ENCODE measurements at places on chromosomes 5 and 9. TPM values are rescaled to one million over a fixed set of nuclear protein-coding genes. Genes with fewer than 3 reads are reported as not detected.
A peak's percentile ranks its signal among the peaks of the same experiment; 100 is the strongest.

DNA sequence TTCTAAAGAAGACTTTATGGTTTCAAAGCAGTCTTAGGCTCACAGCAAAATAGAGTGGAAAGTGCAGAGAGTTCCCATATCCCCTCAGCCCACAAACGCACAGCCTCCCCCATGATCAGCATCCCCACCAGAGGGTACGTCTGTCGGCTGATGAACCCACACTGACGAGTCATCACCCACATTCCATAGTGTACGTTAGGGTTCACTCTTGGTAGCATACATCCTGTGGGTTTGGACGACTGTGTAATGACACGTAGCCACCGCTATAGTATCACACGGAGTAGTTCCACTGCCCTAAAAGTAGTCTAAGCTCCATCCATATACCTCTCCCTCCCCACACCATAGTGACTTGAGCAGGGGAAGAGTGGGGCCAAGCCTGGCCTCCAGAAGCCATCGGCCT is 135.7 kb upstream of the PHYKPL start:
- DNase-seq, result no peak

GRCh38 chr9:91784673-91785446 is 165.2 kb downstream of the ROR2 start:
- DNase-seq, result no peak

DNA sequence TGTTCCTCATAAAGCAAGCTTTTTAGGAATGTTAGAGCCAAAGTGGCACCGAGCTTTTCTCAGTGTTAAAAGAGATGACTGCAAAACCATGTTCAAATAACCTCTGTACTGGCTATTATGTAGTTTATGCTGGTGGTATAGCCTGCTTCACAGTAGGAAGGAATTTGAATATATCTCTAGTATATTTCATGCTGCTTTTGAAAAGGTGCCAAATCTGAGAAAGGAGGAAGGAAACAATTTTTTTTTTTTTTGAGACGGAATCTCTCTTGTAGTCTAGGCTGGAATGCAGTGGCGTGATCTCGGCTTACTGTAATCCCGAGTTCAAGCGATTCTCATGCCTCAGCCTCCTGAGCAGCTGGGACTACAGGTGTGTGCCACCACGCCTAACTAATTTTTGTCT is 13.5 kb downstream of the CREBRF start:
- DNase-seq, result no peak

DNA sequence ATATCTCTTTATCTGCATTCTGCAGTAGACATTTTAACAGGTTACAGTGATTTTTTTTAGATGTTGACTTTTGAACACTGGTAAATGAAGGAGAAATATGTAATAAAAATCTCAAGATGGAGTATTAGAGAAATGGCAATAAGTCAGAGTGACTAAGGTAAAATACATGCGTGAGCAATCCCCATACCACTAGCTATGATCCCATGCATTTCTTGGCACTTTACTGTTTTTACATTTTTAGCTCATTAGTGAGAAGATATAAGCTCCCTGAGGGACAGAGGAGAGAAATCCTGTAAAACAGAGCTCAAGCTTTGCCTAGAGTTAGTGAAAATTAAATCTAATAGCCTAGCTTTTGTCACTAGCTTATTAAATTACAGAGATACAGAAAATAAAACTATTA is 181.9 kb upstream of the TRPM3 start:
- DNase-seq, result no peak

DNA sequence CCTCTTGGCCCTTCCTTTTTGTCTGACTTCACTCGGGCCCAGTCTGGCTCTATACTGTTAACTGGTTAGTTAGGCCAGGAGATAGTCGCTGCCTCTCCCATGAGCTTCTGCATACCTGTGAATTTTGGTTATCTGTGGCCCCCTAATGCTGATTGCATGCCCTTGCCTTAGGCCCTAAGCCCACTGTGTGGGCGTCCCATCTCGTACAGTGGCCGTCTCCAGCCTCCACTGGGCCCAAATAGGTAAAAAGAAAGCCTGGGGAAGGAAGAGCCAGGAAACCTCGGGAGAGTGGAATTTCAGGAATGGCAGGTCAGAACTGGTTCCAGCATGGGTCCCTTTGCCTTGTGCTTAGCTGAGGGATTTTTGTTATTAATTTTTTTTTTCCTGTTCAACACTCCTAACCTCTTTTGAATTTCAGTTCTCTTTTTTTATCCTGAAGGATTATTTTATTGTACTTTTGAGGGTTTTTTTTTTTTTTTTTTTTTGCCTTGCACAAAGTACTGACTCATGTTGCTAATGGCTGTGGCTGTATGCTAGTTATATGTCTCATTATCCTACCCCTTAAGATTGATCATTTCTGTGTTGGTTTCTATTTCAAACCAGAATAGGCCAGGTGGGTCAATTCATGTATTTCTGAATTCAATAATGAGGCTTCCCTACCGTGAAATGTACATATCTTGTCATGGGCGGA is 3.4 kb downstream of the PRRC2B start:
- DNase-seq, result no peak

GRCh38 chr9:133991964-133992779 is at the start of gene VAV2:
Gene VAV2 (minus strand): TSS chr9:133992324. CDS start chr9:133992278, 46 bp downstream.
- DNase-seq, result peak; percentile 37

DNA sequence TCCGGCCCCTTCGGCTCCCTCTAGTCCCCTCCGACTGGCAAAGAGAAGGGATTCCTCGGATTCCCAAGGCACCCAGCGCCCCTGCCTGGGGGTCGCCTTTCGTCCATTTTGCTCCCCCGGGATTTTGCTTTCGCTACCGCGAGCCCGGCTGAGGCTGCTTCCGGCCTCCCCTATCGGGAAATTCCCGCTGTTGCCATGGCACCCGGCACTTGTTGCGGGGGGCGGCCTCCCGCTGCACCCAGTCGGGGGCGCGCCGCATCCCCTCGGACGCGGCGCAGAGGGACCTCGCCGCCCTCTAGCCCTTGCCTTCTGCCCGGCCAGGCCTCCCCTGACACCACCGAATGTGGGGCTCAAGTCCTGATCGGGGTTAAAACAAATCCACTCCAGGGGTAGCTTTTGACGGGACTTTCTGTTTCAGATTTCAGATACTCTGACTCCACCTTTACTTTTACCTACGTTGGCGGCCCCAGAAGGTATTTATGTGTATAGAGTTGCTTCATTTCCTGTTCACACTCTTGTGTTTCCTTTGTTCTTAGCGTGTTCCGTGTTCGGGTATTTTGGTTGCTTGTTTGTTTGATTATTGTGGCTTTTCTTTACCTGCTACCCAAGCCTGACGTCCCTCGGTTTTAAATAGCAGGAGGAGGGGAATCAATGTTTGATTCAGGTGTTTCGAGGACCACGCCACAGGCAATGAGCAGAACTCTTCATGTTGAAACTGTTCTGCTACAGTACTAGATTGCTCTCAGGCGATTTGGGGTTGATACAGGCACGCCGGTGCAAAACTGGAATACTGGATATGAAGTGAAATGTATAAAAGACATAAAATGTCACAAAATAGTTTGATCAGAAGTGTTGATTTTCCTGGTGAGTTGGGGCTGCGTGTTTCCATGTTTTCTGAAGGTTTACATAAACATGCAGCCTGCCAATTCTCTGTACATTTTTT is 1.5 kb downstream of the PARP8 start:
- DNase-seq, result peak; percentile 92

DNA sequence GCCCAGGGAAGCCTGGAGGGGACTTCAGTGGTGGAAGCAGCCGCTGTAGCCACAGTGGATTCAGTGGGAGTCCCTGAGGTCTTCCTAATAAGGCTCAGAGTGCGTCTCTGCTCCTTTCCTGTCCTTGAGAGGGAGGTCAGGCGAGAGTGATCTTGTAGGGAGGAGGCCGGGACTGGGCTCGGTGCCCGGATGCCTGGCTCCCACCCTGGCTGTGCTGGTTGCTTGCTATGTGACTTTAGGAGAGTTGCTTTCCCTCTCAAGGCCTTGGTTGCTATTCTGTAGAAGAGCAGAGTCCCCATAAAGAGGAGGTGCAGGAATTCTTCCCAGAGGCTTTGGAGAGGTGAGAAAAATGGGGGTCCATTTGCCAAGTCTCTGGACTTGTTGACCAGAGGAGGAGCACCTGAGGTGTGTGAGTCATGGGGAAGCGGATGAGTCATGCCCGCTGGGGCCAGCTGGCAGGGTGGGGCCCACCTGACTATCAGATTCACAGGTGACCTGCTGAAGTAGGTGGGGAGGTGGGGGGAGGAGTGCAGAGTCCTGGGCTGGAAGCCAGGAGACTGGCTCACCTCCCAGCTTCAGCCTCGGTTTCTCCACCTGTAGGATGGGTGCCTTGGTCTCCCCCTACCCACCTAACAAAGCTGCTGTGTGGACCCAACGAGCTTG is 13.8 kb downstream of the GSN start:
- DNase-seq, result no peak

- DNase-seq, result no peak
Observed at GRCh38 chr5:32859211-32859641, 148.1 kb downstream of the NPR3 start.

DNA sequence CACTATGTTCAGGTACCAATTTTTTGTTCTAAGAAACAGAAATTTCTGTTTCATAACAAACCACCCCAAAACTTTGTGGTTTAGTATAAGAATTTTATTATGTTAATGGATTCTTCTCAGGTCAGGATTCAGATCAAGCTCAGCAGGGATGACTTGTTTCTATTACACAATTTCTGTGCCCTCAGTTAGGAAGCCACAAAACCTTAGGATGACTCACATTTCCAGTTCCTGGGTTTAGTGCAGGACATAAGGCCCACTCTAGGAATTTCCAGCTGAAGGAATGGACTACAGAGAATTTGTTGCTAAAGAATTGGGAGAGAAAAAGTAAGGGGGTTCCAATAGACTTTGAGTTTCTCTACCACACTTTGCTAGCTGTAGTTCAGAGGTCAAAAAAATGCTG is 629.3 kb downstream of the ANXA1 start:
- no peak for DNase-seq

DNA sequence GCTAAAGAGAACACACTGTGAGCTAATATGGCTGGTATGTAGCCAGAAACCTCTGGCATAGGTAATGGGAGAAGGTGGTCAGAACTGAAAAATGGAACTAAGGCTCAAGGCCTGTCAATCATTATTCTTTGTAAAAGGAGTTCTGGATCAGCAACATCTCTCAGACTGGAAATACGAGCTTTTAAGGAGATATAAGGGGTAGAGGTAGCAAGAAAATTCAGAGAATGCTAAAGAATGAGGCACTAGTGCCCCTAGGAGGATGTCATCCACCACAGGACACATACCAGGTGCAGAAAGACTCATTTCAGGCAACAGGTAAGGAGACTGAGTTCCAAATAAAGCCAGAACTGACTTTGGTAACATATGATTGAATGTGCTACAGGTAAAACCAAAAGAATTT is 18.9 kb upstream of the MOCS2 start:
- no peak for DNase-seq

- DNase-seq, result no peak
Observed at GRCh38 chr5:118017536-118017935, 970.8 kb downstream of the DTWD2 start.

GRCh38 chr5:133935667-133935940 is 32.8 kb downstream of the C5orf15 start:
- DNase-seq, result no peak

DNA sequence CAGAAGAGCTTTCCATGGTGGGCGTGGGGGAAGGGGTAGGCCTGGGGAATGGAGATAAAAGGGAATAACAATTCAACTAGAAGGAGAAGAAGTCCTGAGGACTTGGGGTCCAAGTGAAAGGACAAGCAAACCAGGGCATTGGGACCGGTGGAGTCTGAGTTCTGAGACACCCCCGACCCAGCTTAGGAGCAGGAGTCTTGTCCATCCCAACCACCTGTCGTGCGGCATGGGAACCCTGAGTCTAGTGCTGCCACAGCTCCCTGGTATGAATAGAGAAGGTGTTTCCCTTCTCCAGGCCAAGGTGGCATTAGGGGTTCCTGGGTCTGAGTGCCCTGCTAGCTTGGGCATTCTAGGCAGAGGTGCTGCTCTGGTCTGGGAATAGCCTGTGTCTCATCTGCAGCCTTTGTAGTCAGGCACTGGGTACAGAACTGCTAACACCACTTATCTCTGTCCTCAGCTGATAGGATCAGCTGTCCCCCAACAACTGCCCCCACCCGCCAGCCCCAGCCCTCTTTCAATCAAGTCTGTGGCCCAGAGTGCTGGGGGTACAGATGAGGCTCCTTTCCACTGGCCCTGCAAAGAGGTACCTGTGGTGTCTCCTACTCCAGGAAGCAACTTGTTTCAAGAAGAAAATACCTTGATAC is 9.9 kb downstream of the HNRNPAB start:
- no peak for DNase-seq

DNA sequence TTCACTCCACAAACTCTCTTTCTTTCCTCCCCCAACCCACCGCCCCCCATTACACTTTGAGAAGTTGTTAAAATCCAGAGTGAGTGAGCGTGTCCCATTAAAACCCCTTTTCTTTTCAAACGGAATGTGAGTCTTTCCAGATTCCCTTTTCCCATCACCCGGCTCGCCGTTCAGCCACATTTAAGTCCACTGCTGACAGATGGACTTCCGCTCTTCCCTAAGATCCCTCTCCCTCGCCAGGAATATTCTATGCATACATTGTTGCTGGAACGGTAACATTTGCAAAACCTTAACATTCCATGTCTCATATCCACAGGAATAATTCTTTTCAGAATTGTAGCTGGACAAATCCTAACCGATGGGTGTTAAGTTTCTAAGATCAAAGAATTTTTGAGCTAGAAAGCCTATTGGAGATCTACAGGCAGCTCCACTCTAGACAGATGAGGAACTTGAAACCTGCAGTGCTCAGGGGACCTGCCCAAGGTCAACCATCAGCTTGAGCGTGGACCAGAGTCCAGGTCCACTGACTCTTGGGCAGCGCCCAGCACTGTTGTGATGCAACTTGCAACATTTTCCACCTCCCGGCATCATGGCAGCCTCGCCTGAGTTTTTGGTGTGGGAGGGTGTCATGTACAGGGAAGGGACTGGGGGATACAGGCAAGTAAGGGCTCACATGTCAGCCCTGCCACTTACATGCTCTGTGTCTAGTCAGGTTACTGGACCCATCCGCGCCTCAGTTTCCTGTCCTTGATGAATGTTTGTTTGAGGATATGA is 500.1 kb downstream of the CCDC171 start:
- no peak for DNase-seq

DNA sequence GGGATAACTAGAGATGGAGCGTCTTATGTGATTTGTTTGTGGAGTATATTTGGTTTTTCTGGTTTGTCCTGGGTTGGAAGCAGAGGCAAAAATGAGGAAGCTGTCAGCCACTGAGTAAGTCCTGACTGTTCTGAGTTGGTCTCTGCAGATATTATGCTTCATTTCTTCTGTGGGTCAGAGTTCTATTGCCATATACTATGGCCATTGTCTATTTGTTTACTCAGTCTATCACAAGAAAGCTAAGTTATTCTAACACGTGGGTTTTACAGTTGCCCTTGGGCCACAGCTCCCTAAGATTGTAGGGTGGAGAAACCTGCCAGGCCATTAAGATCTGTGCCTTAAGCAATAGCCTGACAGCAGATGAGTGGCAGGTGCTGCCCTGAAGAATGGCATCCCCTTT is 3.0 kb upstream of the CTSV start:
- no peak for DNase-seq

- DNase-seq, result no peak
Observed at GRCh38 chr5:66863243-66864170, 267.3 kb downstream of the MAST4 start.

Gene FREM1
- polyA plus RNA-seq, result not detected

Gene OTP
- not detected for polyA plus RNA-seq

Gene HRH2
- polyA plus RNA-seq, result 1.3 TPM

Gene PCDHB4
- not detected for polyA plus RNA-seq

Gene GALT
- 42.8 TPM for polyA plus RNA-seq

Gene FGF1
- not detected for polyA plus RNA-seq

Gene TAF11L8
- polyA plus RNA-seq, result not detected

Gene PCDHB15
- not detected for polyA plus RNA-seq

Data from CD8-positive, alpha-beta memory T cell (primary cell).